Type B pancreatic cell (in vitro differentiated cells): ENCODE measurements at places on chromosomes 2 and 18. TPM values are rescaled to one million over a fixed set of nuclear protein-coding genes. Genes with fewer than 3 reads are reported as not detected.

POLE4 gene
- total RNA-seq = 28.7 and 31.0 TPM in 2 replicates

PRKCE gene
- 9.5 and 21.2 TPM in 2 replicates for total RNA-seq

MAPRE2 gene
- 20.8 and 28.0 TPM in 2 replicates for total RNA-seq

SATB2 gene
- total RNA-seq = 3.2 and 19.1 TPM in 2 replicates

CYP27A1 gene
- total RNA-seq = 6.5 and 6.9 TPM in 2 replicates

ZC3H6 gene
- 5.5 and 10.1 TPM in 2 replicates for total RNA-seq

OSR1 gene
- total RNA-seq = 9.5 and 55.7 TPM in 2 replicates

MEP1B gene
- total RNA-seq = 1.7 and 2.7 TPM in 2 replicates

LONRF2 gene
- total RNA-seq = 4.5 and 8.9 TPM in 2 replicates

SLC38A11 gene
- total RNA-seq = 3.7 and 13.4 TPM in 2 replicates

KIF5C gene
- 20.4 and 38.9 TPM in 2 replicates for total RNA-seq

CLEC4F gene
- total RNA-seq = not detected in 2 replicates

GRCh38 chr2:159922563-159922962 is 124.6 kb upstream of the CD302 start:
- no peak for DNase-seq

DNA sequence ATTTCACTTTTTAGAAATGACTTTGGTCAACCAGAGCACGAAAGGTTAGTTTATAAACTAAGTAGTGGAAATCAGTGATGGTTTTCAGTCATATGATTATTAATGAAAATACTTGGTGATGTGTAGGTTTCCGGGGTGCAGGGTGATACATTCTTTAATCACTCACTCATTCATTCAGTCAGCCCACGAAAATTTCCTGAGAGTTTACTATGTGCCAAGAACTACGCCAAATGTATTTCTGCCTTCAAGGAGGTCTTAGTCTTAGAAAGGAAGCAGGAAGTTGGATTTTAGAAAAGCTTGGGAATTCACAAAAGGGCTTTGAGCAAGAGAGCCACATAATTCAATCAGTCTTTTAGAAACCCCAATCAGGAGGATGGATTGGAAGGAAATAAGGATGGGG is 543.6 kb downstream of the PLCL1 start:
- DNase-seq = no peak

- DNase-seq = no peak
These were observed 6.3 kb downstream of the MYOM1 start for GRCh38 chr18:3213300-3214059.

DNA sequence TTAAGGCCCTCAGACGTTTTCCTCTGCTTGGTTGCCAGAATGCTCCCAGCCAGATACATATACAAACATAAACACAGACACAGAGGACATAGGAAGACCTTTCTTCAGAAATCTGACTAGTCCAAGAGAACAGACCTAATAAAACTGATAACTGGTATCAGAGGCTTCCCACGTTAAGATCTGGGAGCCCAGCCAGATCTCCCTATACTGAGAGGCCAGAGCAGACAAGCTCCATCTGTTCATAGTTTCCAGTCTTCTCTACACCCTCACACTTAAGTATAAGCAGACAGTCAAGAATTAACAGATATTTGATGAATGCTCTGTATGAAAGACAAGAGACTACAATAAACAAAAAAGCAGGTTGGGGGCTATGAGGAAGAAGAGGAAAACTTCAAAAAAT is 240.5 kb upstream of the CHAC2 start:
- no peak for DNase-seq

- no peak for DNase-seq
These were observed 83.8 kb downstream of the NCK2 start for GRCh38 chr2:105828558-105828957.

DNA sequence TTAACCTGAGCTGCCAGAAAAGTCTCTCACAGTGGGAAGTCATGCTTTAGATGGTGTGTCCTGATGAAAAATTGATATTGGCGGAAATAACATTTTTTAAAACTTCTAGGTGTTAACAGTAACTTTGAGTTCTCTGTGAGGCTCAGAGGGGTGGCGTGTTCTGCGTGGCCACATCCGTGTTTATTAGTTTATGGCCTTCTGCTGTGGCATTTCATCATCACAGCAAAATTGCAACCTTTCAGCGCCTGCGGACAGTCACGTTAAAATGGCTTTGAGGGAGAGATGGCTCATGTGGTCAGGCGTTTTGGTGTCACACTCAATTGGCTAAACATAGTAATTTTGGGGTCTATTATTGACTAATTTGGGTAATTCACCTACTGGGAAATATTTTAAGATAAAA is 42.4 kb downstream of the KLHL29 start:
- DNase-seq = no peak

GRCh38 chr2:197998702-197999101 is 194.3 kb downstream of the PLCL1 start:
- no peak for DNase-seq

- no peak for DNase-seq
These were observed 73.5 kb upstream of the NEDD4L start for GRCh38 chr18:57970356-57971095.

- no peak for DNase-seq
These were observed 657 bp downstream of the ARL6IP6 start for GRCh38 chr2:152718909-152719645.

DNA sequence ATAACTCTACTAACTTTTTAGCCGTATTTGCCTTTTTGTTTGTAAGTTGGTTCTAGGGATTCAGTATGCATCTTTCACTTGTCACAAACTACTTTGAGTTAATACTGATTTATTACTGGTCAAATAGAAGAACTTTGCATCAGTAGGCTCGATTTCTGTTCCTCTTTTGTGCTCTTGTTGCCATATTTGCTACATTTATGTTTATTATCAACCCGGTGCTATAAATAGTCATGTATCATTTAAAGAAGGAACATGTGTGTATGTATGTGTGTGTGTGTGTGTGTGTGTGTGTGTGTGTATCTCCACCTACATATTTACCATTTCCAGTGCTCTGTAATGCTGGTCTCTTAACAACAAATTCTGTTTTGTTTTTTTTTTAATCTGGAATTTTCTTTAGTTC is 79.6 kb upstream of the B3GNT7 start:
- no peak for DNase-seq

DNA sequence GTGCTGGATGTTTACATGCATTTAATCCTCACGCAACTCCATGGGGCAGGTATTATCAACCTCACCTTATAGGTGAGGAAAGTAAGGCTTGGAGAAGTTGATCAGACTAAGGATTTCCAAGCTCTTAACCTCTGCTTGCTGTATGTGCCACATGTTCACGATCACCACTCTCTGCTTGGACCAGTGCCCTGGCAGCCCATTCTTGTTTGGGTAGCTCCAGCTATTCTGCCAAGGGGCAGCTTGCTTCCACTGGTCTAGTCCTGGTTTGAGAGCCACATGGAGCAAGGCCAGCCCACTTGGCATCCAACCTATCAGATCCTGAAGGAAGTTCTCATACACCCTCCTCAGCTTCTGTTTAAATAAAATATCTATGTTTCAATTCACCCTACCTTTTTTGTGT is 14.3 kb downstream of the PLB1 start:
- DNase-seq = no peak

- no peak for DNase-seq
These were observed 205.7 kb downstream of the NBAS start for GRCh38 chr2:15355386-15355785.

DNA sequence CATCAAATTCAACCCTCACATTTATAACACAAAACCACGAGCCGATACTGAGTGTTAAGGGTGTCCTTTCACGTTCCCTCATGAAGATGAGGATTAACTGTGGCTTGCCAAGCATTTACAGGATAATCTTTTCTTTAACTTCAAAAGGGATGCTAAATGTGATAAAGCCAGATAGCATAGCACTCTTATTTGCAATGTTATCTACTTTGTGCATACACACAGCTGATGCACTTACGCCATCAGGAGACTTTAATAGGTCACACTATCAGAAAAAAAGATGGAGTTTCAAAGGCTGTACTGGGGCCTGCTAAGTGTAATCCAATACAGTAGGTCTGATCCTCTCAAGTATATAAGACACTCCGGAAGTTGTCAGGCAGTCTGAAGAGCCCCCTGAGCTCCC is 572.7 kb downstream of the PIK3C3 start:
- no peak for DNase-seq

DNA sequence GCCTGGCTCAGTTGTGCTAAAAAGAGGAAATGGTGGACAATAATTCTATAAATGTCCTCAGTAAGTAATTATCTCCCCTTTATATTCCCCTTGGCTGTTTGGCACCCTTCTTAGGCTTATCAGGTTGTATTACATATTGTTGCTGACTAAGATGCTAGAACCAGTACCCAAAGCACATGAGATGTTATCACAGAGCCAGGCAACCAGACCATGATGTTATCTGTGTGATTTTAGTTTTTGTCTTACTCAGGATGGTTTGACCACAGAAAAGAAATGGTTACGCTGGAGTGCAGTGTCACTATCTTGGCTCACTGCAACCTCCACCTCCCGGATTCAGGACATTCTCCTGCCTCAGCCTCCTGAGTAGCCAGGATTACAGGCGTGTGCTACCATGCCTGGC is 15.2 kb downstream of the R3HDM1 start:
- DNase-seq = no peak

- no peak for DNase-seq
These were observed 15.9 kb upstream of the SEC11C start for GRCh38 chr18:59123588-59124369.

DNA sequence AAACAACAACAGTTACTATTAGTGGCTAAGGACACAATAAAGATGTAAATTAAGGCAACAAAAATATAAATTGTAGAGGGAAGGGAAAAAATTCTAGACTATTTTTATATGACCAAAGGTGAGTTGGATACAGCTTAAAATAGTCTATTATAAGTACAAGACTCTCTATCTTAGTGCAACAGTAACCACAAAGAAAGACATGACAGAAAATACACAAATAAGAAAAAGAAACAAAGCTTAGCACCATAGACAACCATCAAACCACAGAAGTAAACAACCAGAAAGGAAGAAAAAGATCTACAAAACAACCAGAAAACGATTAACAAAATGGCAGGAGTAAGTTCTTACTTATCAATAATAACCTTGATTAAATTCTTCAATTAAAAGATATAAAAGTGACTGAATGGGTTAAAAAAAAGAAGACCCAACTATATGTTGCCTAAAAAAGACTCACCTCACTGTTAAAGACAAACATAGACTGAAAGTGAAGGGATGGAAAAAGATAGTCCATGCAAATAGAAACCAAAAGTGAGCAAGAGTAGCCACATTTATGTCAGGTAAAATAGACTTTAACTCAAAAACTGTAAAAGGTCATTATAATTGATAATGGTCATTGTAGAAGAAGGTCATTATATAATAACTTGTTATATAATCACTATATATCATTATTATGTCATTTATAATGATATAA is 62.5 kb downstream of the USP40 start:
- DNase-seq = no peak

- DNase-seq = no peak
These were observed 17.4 kb downstream of the RUFY4 start for GRCh38 chr2:218086478-218086877.
